EH (cell line): ENCODE measurements at places on chromosomes 3 and 15.

GRCh38 chr15:48120745-48121144, at the start of gene SLC24A5:
Gene SLC24A5 (plus strand): TSS chr15:48120990. CDS start chr15:48121045, 55 bp downstream.
- no peak for DNase-seq

DNA sequence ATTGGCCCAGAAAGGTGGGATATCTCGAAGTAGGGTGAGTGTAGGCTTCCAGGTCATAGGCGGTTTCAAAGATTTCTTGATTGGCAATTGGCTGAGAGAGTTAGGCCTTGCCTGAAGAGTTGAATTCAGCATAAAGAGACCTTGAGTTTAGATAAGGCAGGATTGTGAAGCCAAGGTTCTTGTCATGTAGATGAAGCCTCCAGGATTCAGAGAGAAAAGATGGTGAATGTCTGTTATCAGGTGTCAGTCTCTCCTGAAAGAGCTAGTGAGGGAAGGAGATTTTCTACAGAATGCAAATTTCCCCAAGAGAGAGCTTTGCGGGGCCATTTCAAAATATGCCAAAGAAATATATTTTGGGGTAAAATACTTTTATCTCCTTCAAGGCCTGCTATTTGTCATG, 217.0 kb upstream of the TLE3 start:
- DNase-seq, result no peak

DNA sequence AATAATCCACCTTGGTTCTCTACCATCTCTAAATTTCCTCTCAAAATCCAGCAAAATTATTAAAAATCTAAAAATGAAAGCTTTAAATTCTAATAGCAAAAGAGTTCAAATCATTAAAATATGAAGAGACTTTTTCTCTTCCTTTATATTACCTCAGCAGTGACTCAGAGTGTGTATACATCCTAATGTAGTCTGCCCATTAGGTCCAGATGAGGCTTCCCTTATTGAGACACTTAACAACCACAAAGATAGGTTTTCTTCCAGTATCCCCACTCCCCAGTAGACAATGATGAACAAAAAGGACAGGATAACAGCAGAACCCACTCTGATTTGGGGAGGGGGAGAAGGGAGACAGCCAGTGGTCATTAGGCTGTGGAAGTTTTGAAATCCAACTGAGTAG, 61.5 kb upstream of the DCBLD2 start:
- peak; percentile 41 for DNase-seq

DNA sequence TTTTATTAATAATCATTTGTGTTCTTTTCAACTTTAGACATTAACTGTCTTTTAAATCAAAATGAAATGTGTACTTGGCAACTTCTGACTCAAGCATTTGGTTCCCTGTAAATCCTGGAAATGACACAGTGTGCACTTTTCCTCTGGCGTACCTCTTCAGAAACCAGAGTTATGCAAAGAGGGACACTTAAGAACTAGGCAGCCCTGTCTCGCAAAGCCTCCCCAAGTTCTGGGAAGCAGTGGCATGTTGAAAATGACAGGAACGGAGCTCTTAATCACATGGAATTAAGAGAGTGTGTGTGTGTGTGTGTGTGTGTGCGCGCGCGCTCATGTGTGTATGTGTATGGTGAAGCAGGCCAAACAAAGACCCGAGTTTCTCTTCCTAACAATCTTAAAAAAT, 707.4 kb downstream of the MECOM start:
- no peak for DNase-seq

DNA sequence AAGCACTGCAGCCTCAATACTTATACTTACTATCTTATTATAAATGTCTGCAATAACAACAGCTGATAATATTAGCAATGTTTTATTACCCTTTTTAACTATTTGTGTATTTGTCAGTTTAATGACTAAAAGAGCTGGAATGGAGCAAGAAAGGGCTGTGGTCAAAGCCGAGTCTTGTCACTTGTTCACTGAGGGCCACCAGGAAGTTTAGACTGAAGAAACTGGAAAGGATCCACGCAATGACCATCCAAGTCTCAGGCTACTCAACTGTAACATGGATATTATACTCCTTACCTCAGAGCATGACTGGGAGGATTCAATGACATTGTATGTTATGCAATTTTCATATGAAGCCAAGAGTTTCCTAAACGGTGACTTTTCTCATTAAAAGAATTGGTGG, 90.4 kb downstream of the TJP1 start:
- peak; percentile 69 for DNase-seq
